ENCODE measurements at places on chromosomes 1 and 21.

GRCh38 chr1:110209715-110210603 is at the start of gene KCNC4:
TSS of gene KCNC4 (plus strand) at chr1:110210314. CDS start at chr1:110211500, 1,186 bp downstream.
- DNase-seq: peak; percentile 80

GRCh38 chr1:230591678-230592077 is 50.6 kb upstream of the COG2 start:
- no peak for DNase-seq

GRCh38 chr1:215226757-215227156 is 144.2 kb downstream of the KCNK2 start:
- DNase-seq: no peak

GRCh38 chr1:42430286-42431135 is 25.3 kb downstream of the ZMYND12 start:
- DNase-seq: no peak

GRCh38 chr1:230285351-230285750 is 140.8 kb downstream of the PGBD5 start:
- no peak for DNase-seq

DNA sequence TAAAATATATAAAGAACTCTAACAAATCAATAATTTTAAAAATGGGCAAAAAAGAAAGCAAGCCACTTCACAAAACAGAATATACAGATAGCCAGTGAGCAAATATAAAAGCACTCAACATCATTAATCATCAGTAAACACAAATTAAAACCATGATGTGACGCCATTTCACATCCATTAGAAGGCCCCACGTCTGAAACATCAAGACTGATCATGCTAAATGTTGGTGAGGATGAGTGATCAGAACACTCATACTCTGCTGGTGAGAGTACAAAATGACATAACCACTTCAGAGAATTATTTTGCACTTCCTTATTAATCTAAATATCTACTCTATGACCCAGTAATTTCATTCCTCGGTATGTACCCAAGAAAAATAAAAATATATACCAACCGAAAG is 512.2 kb upstream of the NR5A2 start:
- DNase-seq: no peak

GRCh38 chr1:217895841-217896240 is 264.7 kb downstream of the SPATA17 start:
- no peak for DNase-seq

GRCh38 chr1:26038477-26038876 is 7.4 kb downstream of the SLC30A2 start:
- DNase-seq: no peak

DNA sequence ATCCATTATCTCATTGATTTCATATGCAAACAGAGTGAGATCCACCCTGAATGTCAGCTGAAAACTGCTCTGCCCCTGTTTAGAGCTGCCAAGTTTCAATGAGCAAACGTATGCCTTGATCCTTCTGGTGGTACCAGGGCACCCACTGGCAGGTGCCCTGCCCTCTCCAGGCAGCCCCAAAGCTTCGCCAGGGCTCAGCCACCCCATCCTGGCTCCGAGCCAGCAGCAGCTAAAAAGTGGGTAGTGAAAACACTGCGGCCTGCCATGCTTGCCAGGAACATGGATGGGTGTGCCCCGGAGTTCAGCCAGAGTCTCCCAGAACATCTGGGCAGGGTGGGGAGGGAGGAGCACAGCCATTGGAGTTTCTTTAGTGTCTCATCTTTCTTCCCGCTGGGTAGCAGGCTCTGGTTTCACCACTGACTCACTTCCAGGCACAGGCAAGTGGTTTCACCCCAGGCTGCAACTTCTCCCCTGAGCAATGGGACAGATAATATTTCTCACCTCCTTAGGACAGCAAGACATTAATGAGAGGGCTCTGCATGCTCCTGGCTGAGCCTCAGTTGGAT is 8.1 kb upstream of the LMX1A start:
- no peak for DNase-seq

DNA sequence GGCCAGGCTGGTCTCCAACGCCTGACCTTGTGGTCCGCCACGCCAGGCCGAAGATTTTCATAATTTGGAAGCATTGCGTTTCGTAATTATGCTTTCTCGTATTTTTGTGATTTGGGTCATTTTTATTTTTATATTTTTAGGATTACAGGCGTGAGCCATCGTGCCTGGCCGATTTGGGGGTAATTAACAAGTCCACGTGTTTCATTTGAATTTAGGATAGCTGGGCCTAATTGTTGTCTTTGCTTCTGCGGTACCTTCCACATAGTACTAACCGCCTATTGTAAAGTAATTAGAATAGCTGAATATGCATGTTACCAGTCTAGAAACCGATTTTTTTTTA is 1.0 kb downstream of the RCC1 start:
- no peak for DNase-seq

- DNase-seq: no peak
These were observed 292.4 kb downstream of the GRIK1 start for GRCh38 chr21:29647353-29647781.

DNA sequence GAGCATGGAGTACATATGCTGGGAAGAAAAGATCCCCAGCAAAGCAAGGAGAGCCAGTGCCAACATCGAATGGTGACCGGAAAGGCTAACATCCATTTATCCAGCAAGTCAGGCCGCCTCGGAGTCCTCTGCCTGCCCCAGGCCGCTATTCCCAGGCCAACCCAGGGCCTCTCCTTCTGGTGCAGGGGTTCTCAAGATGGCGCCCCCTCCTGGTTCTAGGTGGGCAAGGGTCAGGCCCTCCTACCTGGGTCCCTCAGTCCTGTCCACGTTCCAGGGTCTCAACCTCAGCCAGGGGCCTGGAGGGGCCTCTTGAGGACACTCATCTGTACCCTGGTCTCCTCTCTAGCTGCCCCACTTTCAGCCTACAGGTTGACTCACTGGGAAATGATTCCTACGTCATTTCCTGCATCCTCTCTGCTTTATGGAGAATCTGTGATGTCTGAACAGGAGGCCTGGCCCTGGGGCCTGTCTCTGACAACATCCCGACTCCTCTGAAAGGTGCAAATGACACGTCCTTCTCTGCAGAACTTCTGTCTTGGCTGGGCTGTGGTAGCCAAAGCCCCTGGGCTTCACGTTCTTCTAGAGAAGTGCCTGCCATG is 145.3 kb downstream of the PSMG1 start:
- DNase-seq: no peak

DNA sequence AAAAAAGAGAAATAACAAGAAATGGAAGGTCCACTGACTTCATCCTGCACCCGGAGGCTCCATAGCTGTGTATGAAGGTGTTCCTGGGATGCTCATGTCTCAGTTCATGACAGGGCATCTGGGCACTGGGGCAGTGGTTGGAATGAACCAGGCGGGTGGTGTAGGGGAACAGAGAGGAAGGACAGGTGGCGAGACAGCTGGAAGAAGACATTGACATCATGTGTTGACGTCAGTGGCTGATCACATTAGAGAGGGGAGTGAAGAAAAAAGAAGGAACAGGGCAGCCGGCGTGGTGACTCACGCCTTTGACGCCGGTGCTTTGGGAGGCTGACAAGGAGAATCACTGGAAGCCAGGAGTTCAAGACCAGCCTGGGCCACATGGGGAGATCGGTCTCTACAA is 50.1 kb downstream of the HUNK start:
- no peak for DNase-seq

- DNase-seq: no peak
These were observed 2.1 kb upstream of the HCRTR1 start for GRCh38 chr1:31615414-31615813.

GRCh38 chr1:83718338-83718737 is 280.6 kb downstream of the TTLL7 start:
- no peak for DNase-seq

All from stimulated activated CD8-positive, alpha-beta memory T cell treated with anti-CD3 and anti-CD28 coated beads, Interleukin-7, amount 100 ng/mL, for 1 hour (primary cell).